ENCODE measurements at places on chromosomes 4 and X.

DNA sequence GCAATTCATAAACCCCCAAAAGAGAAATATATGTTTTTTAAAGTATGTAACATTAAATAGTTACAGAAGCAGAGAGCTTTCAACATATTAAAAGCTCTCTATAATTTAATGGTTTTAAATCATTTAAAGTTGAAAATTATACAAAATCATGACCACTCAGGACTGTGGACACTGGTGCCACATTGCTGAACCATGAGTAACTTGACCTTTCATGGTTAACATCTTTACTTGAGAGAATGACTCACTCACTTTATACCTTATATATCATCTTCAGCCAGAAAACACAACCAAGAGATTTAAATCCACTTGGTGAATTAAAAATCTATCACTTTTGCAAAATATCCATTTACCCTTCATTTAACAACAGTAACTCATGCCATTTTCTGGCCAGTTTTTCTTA is 584.3 kb upstream of the SMIM31 start:
- no peaks in the 10 kb centered on the region for H3K36me3 ChIP-seq
- H3K4me1 ChIP-seq, result no peaks in the 10 kb centered on the region
- no peaks in the 10 kb centered on the region for H3K27me3 ChIP-seq
- no peak for DNase-seq
- H3K4me3 ChIP-seq, result no peak overlapping the region
- no peak overlapping the region for H3K27ac ChIP-seq

DNA sequence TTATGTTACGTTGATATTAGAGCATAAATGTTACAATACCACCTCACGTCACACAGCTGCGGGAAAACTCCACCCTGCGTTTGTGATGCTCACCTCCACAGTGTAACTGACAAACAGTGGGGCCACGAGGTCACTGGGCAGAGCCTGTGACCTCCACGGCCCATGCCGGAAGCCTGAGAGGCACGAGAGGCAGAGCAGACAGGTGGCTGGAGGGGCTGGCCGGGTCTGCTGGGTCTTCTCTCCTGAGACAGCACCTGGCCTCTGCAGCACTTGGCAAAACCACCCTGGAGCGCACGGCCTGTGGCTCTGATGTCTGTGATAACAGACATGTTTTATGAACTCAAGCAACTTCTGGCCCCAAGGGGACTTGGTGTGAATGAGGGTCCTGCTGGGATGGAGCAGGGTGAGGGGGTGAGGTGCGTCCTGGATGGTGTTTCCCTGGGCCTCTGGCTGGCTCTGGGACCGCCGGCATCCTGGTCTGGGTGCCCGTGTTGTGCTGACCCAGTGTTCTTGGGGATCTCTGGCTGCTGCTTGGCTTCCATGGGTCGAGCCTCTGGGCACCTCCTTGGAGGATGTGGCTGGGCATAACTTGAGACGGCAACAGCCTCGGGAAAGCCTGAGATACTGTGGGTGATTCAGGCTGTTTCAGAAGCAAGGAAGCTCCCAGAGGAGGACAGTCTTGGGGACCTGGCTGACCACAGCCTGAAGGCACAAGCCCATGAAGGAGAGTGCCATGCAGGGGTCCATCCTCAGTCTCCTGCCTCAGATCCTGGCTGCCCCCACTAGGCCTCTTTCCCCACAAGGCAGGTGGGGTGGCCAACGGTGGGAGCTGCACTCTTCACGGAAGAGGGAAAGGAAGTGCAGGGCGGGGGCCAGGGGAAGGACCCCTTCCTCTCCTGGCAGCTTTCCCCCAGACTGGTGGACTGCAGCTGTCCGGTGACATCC is 19.7 kb downstream of the RNF212 start:
- no peaks in the 10 kb centered on the region for H3K4me1 ChIP-seq
- DNase-seq, result no peak

DNA sequence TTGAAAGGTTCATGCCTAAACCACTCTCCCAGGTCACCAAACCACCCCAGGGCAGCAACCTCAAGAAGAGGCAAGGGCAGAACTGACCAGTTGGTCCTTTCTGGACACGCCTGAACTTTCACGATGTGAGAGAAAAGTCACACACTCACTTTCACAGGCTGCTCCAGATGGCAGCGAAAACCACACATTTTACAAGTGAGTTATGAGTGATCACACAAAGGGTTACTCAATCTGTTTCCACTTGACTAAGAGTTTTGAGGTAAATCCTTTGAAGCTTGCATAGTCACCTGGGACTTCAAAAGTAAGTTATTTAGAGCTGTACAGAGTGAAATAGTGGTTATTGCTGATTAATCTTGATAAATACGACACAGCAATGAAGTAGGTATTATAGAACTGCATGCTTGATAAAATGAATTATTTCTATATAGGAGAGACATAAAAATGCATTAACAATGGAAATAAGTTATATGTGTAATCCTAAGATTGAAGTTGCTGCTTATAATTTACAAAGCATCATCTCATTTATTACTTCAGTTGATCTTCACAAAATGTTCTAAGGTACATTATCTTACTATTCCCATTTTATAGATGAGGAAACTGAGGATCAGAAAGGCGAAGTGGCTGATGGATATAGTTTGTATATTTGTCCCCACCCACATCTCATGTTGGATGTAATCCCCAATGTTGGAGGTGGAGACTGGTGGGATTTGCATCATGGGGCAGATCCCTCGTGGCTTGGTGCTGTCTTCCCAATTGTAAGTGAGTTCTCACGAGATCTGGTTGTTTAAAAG is 103.0 kb upstream of the KLF3 start:
- no peaks in the 10 kb centered on the region for H3K36me3 ChIP-seq
- H3K27ac ChIP-seq, result no peak overlapping the region
- H3K4me3 ChIP-seq, result no peak overlapping the region
- no peak for DNase-seq
- H3K4me1 ChIP-seq, result peaks cover 4% of the 10 kb centered on the region
- no peaks in the 10 kb centered on the region for H3K27me3 ChIP-seq

DNA sequence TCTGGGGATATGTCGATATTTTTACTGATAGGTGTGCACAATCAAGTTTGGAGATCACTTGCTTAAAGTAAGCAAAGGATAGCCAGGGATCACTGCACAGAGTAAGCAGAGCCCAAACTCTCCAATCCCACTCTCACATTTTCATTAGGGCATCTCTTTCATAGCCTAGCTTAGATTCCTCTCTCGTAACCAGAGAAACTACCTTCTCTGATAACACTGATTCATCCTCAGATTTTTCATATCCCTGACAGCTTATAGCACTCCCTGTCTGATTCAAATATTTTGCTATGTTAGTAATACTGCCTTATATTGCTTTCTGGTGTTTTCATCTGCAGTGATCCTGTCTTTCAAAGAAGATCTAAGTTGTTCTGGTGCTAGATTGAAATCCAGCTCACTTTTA is 123.7 kb downstream of the CBLL2 start:
- H3K27ac ChIP-seq, result no peak overlapping the region
- H3K4me3 ChIP-seq, result no peak overlapping the region
- no peaks in the 10 kb centered on the region for H3K27me3 ChIP-seq
- H3K36me3 ChIP-seq, result no peaks in the 10 kb centered on the region

DNA sequence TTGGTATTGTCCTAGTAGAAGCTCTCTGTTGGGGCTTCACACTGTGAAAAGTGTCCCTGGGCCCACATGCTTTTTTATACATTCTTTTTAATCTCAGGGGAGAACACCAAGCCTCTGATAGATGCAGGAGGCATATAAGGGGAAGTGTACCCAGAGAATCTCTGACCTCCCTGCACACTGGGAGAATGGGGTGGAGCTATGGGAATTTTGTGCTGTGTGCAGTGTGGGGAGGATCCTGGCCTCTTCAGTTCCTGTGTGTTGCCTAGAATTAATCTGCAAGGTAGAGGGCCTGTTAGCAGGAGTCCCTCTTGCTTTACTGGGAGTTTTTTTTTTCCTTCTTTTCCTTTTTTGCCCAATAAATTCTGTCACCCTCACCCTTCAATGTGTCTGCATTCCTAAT is 49.2 kb upstream of the SPIN4 start:
- no peak for DNase-seq
- H3K27me3 ChIP-seq, result no peaks in the 10 kb centered on the region
- no peaks in the 10 kb centered on the region for H3K4me1 ChIP-seq
- H3K27ac ChIP-seq, result no peak overlapping the region
- H3K4me3 ChIP-seq, result no peak overlapping the region

- DNase-seq, result no peak
- H3K4me1 ChIP-seq, result no peaks in the 10 kb centered on the region
- no peaks in the 10 kb centered on the region for H3K27me3 ChIP-seq
- no peak overlapping the region for H3K4me3 ChIP-seq
- peaks cover 5% of the 10 kb centered on the region for H3K36me3 ChIP-seq
- H3K27ac ChIP-seq, result no peak overlapping the region
Measured at GRCh38 chr4:169677150-169677748, 56.9 kb downstream of the CLCN3 start.

DNA sequence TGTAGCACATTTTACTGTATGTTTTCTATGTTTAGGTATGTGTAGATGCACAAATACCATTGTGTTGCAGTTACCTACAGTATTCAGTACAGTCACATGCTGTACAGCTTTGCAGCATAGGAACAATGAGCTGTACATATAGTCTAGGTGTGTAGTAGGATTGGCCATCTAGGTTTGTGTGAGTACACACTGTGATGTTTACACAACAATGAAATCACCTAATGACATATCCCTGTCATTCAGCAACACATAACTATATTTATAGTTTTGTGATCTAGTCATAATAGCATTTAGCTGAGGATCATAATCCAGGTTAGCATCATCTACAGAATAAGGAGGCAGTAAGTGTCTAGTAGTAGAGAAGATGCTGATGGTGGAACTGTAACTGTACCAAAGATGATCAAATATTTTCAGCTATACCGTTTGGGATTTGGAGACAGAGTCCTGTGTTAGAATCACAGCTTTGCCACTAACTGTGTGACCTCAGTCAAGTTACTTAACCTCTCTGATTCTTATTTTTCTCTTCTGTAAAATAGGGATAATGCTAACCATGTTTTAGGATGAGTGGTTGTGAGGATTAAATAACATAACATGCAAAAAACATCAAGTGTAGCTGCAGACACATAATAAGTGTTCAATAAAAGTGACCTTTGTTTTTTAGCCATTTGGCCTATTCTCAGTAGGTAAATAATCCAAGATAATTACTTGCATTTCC is 73.3 kb downstream of the LIMCH1 start:
- no peaks in the 10 kb centered on the region for H3K27me3 ChIP-seq
- DNase-seq, result no peak
- peaks cover 1% of the 10 kb centered on the region for H3K36me3 ChIP-seq
- peak overlapping the region; percentile 66 for H3K27ac ChIP-seq
- no peak overlapping the region for H3K4me3 ChIP-seq

All from trophoblast cell (in vitro differentiated cells and primary cell).